ENCODE measurements at places on chromosomes 7 and 10.

- no peak for DNase-seq
Observed at GRCh38 chr7:77258593-77258992, 59.0 kb upstream of the FGL2 start.

DNA sequence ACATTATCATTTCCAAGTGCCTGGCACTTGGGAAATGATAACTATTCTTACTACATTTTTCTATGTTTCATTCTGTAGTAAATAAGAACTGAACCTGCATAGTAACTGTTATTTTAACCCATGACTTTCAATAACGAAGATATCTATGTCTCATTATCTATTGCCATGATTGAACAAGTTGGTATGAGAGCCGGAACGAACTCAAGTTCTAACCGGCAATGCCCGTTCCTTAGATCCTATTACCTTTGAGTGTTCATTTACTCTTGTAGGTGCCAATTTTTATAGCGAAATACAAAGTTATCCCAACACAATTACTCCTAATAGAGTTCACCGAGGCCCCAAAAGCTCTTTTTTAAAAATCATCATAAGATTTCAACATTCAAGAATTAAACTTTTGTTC, 885 bp upstream of the MET start:
- DNase-seq: no peak

DNA sequence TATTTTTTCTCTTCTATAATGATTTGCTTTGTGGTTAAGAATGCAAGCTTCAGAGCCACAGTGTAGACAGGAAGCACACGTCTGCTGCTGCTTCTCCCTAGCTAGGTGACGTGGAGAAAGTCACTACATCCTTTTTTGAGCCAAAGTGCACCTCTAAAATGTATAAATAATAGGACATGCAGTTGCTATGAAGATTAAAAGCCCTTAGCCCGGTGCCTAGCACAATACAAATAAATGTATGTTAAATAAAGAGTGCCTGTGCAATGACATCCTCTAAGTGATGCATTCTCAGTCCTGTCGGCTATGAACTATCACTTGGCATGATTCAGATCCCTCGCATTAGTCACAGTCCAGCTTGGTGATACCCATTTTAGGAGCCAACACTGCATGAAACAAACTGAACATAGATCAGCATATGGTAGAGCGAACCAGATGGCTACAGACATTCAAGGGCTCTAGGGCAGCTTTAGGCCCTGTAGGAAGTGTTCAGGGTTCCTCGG, 4.8 kb upstream of the TRDMT1 start:
- DNase-seq: no peak

DNA sequence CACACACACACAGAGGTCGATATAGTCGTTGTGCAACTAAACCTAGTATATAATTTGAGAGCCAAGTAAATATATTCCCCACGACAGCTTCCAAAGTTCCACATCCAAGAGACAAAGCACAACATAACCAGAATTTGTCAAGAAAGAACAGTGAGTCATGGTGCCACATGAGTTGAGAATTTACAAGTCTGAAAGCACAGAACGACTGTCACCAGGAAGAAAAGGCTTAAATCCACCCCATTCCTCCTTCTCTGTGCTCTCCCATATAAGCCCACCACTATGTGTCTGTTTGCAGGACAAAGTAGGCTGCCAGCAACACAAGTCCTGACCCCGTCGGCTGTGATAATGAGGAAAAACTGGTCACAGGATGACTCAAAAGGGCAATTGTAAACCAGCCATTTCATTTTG, 32.8 kb downstream of the GSAP start:
- DNase-seq: no peak

DNA sequence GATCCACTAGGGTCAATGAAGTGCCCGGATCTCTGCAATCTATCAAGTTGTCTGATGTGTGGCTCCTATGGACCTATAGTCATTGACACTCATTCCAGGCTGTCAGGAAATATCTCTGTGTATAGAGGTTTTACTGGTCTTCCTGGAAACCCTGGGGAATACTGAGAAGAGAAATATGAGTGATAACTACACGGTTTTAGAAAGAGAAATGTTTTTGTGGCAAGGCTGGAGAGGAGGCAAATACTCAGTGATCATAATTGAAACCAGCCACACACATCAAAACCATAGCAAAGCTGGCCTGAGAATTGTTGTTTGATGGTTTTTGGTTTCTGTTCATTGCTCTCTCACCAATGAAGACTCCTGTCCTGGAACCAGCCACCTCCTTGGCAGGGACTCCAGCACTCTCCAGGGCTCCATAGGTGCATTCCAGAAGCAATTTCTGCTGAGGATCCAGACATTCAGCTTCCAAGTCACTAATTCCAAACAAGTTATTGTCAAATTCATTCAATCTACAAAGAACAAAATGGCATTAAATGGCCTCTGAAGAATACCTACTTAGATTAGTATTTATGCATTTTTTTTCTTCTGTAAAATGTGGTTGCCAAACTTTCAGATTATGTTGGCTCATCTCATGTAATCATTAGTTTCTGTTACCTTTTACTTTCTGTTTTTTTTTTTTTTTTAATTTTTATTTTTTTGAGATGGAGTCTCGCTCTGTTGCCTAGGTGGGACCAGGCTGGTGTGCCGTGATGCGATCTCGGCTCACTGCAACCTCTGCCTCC, 108.6 kb upstream of the ABI1 start:
- no peak for DNase-seq

GRCh38 chr7:91947948-91948347, 7.3 kb downstream of the AKAP9 start:
- no peak for DNase-seq

GRCh38 chr7:7157887-7158271, 24.5 kb upstream of the C1GALT1 start:
- no peak for DNase-seq

DNA sequence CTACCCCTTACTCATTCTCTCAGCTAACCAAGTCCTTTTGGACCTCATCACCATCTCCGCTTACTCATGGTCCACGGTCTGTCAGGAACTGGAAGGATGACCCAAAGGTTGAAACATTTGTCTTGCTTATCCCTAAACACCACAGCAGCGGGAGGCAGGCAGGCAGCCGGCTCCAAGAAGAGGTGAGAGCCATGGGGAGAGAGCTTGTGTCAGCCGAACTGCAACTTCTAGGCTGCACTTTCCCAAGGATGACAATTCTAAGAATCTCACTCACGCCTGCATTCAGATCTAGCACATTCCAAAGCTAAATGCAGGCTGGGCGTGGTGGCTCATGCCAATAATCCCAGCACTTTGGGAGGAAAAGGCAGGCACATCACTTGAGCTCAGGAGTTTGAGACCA, 86.0 kb downstream of the SPDYE5 start:
- no peak for DNase-seq

- DNase-seq: no peak
Observed at GRCh38 chr7:141722529-141722928, 14.4 kb downstream of the WEE2 start.

- no peak for DNase-seq
Observed at GRCh38 chr10:42491001-42491592, 147.3 kb downstream of the ZNF33B start.

All from cortex of kidney (tissue), 1 donor.